ENCODE measurements at places on chromosomes 5 and 9. TPM values are rescaled to one million over a fixed set of nuclear protein-coding genes. Genes with fewer than 3 reads are reported as not detected.
A peak's percentile ranks its signal among the peaks of the same experiment; 100 is the strongest.

- DNase-seq, result peak; percentile 85
Measured at GRCh38 chr9:4491626-4491975, 1.3 kb downstream of the SLC1A1 start.

DNA sequence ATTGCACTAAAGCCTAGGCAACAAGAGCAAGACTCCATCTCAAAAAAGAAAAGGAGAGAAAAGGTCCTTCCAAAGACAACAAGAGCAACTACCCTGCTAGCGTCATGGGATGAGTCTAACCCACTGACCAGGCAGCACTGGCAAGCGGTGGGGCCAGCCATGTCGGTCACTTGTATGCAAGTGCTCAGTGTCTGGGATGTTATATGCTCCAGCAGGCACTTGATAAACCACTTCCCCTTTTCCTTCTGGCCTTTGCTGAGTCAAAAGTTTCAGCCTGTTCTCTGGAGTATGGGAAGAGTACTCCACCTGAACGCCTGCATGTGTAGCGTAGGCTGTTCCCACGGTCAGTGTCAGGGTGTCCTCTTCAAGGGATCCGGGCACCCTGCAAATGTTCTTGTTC lies 9.2 kb upstream of the MXD3 start:
- no peak for DNase-seq

GRCh38 chr5:14665101-14665822 lies 744 bp downstream of the OTULIN start:
- DNase-seq, result peak; percentile 60

DNA sequence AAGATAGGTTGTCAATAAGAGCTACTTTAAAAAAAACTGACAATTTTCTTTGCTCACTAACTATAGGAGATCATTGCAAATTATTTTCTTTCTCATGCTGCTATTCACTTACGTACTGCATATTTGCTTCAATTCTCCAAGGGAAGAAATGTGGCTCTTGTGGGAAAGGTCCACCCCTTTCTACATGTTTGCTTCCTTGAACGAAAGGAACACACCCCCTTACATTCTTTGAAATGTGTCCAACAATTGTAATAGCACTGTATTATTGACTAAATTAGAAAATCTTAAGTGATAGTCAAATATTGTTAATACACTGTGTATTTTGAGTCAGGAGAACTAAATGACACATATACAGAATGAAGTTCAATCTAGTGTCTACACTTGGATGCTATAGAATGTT lies 5.2 kb downstream of the MEF2C start:
- no peak for DNase-seq

DNA sequence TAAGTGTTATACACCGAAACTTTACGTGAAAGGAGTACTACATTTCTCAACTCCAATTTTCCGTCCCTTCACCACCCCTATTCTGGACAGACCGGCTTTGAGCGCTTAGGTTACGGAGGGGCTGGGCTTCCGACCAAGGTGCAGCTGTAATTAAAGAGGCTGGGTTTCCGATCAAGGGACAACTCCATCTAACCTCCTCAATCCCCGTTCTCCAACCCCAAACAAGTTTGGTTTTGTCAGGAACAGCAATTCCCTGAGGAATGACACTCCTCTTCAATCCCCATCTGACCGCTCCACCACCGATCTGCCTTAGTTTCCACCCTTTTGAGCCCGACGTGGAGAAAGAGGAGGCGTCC lies 577 bp downstream of the TUT7 start:
- peak; percentile 43 for DNase-seq

DNA sequence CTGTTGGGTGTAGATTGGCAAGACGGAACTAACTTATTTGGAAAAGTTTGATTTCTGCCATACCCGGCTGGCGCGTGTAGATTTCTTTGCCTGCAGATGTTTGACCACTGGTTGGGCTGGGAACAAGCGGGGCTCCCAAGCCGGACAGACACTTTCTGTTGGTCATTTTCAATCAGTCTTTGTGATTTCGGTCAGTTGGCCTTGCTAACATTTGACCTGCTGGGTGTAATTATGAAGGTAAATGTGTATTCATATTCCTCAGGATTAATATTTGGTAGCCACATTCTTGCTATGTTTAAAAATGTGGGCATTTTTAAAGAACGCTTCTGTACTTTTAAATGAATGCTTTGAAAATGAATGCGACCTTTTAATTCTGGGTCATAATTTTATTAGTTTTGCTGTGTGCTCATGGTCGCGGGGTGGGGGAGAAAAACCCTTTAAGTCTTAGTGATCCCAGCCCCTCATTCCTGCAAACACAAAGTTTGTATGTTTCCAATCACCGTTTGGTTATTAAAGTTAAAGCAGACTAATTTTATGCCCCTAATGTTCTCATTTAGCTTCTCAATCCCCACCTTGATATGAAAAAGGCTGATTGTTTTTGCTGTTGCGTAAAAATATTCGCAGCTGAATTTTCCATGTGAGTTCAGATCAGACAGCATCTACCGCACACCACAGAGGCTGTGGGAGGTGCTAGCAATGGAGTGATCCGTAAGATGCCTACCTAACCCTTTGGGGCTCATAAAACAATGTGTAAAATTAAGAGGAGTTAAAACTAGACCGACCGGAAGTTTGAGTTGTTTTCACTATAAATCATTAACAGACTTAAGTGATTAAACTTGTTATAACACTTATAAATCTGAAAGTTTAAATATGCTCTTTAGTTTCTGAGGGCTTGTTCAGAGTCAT lies 1.5 kb downstream of the RASGRF2 start:
- DNase-seq, result no peak

DNA sequence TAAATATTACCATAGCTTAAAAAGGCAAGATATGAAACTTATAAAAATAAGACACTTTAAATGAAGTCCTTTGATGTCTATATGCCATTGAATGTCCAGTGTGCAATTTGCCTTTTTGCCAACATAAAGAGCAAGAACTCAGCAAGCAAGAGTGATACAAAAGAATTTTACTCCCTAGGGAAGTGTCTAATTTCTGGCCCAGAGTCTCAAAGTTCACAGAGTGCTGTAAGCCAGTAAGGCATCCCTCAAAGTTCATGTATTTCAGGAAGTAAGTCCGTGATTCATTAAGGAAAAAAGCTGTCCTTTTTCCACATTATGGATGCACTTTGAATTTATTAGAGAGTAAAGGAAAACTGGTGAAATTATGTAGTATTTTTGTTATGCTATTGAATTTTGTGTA lies 185.2 kb downstream of the CCDC171 start:
- no peak for DNase-seq

- DNase-seq, result no peak
Measured at GRCh38 chr5:177490311-177490991, 7.0 kb downstream of the PDLIM7 start.

DNA sequence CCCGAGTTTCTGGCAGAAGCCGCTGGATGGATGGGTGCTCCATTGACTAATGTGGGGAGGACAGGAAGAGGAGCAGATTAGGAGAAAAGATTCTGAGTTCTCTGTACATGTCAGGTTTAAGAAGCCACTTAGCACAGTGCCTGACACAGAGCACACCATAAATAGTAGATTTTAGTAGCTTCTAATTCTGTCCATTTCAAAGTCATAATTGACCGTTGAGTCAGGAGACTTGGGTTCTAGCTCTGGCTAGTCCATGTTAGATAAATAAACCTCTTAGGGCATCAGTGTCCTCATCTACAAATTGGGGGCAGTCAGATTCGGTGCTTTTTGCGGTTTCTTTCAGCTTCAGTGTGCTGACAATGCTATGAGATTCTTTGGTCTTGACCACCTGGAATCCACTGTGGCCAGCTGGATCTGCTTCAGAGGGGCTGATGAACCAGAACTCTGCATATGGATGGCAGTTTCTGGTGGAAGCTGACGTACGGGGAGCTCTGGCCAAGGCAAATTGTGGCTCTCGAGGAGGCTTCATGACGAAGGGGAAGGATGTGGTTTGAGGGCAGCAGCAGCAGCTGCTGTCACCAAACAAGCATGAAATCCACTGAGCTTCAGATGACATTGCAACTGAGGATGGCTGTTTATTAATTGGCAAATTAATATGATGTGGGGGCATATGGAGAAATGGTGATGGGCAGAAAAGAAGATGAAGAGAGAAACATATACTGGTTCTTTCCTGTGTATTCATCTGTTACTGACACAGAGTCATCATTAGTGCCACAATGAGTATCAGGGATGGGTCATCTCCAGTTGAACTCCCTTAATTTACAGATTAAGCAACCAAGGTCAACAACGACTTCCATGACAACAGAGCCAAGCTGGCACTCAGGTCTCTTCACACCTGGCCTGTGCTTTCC lies 134.4 kb downstream of the AOPEP start:
- no peak for DNase-seq

GRCh38 chr9:7166074-7166473 lies 408.3 kb downstream of the KDM4C start:
- no peak for DNase-seq

PCA3 gene
- not detected for total RNA-seq

EPB41L4A gene
- 6.0 TPM for total RNA-seq

MCTP1 gene
- total RNA-seq, result 13.6 TPM

PTGER4 gene
- 4.4 TPM for total RNA-seq

SH3GL2 gene
- 8.6 TPM for total RNA-seq

LRRC19 gene
- total RNA-seq, result not detected

DNAH5 gene
- 0.56 TPM for total RNA-seq

TOR2A gene
- 23.5 TPM for total RNA-seq

ZMYND19 gene
- 50.3 TPM for total RNA-seq
